Activated T-helper 2 cell treated with anti-CD3 and anti-CD28 coated beads, Interferon-gamma antibody, Interleukin-2, Interleukin-4, amounts not matched to agents 10 μg/mL and 5 μg/mL and 100 μg/mL, durations not matched to agents 14 hours and 24 hours and 36 hours (primary cell): ENCODE measurements at places on chromosomes 5 and 9. TPM values are rescaled to one million over a fixed set of nuclear protein-coding genes. Genes with fewer than 3 reads are reported as not detected.

Gene TCF7
- total RNA-seq: 8.4 and 10.0 TPM in 2 replicates

Gene C6
- total RNA-seq: not detected in 2 replicates

Gene HRH2
- total RNA-seq: 34.3 and 37.1 TPM in 2 replicates

DNA sequence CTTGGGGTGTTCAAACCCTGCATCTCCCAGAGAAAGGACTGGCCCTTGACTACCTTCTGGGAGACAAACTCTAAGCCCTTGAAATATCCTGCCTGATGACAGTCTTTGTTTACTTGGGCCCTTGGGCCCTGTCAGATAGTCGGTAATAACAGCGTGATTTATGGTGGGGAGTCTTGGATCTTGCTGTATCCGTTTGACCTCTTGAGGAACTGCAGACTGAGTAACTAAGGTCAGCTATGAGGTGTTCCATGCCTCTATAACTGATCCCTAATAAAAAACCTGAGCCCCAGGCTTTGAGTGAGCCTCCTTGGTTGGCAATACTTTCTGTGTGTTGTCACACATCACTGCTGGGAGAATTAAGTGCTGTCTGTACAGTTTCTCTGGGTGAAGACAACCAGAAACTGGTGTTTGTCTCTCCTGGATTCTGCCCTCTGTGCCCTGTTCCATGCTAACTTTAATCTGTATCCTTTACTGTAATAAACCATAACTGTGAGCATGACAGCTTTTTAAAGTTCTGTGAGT is 56.2 kb upstream of the ANKRD33B start:
- H3K4me1 ChIP-seq: peaks cover 2% of the 10 kb centered on the region
- peaks cover 5% of the 10 kb centered on the region for H3K27me3 ChIP-seq
- H3K36me3 ChIP-seq: no peaks in the 10 kb centered on the region
- DNase-seq: no peak
- no peak overlapping the region for H3K27ac ChIP-seq
- no peak overlapping the region for H3K4me3 ChIP-seq

DNA sequence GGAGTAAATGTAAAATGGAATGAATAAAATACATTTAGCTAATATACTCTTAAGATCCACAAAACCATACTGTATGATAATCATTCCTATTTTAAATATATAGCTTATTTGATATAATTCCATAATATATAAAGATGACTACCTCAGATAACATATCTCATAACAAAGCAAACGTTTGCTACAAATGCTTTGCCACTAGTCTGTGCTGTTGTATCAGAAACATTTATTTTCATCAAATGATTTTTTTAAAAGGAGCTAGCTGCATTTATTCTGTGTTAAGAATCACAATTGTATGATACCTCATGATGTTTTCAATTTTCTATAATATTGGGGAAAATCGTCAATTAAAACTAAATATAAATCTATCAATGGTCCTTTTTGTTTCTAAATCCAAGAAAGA is 567.2 kb downstream of the PTPRD start:
- H3K4me3 ChIP-seq: no peak overlapping the region
- no peak overlapping the region for H3K27ac ChIP-seq
- DNase-seq: no peak
- no peaks in the 10 kb centered on the region for H3K27me3 ChIP-seq
